ENCODE measurements at places on chromosomes 1 and 21.

DNA sequence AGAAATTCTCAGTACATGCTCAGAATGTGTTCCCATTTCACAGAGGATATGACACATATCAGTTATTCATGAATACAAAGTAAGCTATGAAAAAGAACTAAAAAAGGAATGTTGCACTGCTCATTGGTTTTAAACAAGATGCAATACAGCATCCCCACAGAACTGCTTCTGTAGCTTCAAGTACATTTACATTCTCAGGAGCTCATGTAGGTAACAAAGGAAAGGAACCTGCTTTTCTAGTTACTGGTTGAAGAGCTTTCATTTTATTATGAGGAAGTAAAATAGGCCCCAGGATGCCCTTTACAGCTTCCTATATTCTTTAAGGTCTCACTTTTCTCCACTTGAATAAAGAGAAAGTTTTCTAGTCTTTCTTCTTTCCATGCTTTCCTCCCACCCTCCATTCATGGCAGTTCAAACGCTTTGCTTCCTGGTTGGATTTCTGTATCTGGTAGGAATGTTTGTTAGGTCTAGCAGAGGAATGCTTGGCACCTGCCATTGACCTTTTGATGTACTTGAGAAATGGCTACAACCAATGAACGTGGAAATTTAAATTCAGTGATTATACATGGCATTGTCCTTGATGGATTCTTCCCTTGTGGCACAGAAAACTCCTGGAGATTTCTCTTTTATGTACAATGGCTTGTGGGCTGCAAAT, 27.1 kb upstream of the KCNK2 start:
- no peak for DNase-seq

GRCh38 chr1:7218210-7218832, 433.1 kb downstream of the CAMTA1 start:
- peak; percentile 42 for DNase-seq

GRCh38 chr1:111615870-111616715, 3.5 kb upstream of the RAP1A start:
- DNase-seq = no peak

DNA sequence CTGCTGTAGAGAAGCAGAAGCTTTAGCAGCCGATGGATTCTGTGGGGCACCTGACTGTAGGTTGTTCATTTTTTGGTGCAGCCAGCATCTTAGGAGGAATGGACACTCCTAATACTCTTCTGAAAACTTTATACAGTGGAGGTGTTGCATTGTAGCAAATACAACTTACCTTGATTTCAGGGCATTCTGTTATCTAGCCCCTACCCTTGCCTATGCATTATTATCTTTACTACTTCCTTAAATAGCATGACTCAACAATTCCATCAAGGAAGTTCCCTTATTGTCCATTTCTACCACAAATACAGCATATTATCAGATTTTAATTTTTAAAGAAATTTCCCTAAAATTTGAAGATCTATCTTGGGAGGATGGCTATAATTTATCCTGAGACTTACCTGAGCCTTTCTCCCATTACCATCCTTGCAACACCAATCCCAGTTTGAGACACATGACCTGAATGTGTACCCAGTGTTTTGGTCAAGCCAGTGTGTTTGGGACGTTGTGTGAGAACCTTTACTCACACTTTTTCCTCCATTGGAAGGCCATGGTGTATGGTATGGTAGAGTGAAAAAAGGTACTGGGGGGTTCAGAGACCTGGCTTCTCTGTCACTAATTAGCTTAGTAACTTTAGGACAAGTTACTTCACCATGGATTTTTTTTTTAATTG, 9.2 kb downstream of the POU2F1 start:
- DNase-seq = no peak

DNA sequence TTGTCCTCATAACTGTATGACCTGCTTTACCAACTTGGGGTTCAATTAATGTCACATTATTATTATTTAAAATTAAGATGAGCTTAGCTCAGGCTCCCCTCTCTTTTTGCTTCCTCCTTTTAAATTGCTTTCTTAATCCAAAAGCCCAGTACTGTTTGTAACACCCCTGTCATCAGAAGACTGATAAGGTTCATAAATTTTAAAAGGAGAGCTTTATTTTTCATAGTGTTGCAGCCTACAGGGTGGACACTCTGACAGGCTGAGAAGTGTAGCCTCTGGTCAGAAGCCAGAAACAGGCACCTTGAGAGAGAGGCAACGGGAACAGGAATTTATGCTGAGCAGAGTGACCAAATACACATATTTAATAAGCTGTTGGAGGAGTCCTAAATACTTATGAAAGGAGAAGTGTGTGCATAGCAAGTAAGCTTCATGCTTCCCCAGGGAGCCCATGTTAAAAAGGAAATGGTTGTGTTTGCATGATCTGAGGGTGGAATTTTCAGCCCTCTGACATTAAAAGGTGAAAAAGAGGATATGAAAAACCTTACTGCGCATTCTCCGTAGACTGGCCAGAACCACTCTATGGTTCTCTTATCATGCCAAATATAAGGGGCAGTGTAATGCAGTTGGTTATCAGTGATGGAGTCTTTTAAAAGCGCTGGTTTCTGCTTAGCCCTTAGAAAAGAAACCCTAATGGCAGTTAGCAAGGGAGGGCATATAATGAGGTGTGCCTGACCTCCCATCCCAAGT, 30.5 kb upstream of the FGGY start:
- no peak for DNase-seq

GRCh38 chr21:45354970-45355369, 50.0 kb upstream of the COL18A1 start:
- no peak for DNase-seq

GRCh38 chr1:6918925-6919511, 133.8 kb downstream of the CAMTA1 start:
- no peak for DNase-seq

- DNase-seq = peak; percentile 79
These were observed 37.4 kb downstream of the TMCO4 start for GRCh38 chr1:19762175-19762779.

DNA sequence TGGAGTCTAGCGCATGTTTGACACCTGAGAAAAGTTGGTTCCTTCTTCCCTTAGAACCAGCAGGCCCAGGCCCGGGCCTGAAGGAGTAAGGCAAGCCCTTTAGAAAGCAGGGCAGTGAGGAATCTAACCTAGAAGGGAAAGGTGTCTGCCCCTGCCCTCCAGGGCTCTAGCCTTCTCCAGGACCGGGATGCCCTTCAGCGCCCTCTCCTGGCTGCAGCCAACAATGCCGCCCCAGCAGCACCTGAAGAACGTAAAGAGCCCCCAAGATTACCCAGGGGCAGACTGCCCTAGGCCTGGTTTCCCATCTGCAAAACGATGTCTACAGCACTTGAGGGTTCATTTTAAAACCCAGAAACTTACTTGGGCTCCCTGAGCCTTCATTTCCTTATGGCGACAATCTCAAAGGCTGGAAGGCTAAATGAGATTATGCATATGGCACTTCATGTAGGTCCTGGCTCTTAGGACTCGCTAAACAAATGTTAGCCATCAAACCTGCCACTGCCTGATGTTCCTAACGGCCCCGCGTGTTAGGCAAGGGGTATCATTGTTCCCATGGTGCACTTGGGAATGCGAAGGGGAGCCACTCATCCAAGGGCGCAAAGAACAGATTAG, 106.7 kb upstream of the KLHDC7A start:
- DNase-seq = peak; percentile 59

- peak; percentile 32 for DNase-seq
These were observed 51.0 kb upstream of the IKBKE start for GRCh38 chr1:206419250-206419649.

DNA sequence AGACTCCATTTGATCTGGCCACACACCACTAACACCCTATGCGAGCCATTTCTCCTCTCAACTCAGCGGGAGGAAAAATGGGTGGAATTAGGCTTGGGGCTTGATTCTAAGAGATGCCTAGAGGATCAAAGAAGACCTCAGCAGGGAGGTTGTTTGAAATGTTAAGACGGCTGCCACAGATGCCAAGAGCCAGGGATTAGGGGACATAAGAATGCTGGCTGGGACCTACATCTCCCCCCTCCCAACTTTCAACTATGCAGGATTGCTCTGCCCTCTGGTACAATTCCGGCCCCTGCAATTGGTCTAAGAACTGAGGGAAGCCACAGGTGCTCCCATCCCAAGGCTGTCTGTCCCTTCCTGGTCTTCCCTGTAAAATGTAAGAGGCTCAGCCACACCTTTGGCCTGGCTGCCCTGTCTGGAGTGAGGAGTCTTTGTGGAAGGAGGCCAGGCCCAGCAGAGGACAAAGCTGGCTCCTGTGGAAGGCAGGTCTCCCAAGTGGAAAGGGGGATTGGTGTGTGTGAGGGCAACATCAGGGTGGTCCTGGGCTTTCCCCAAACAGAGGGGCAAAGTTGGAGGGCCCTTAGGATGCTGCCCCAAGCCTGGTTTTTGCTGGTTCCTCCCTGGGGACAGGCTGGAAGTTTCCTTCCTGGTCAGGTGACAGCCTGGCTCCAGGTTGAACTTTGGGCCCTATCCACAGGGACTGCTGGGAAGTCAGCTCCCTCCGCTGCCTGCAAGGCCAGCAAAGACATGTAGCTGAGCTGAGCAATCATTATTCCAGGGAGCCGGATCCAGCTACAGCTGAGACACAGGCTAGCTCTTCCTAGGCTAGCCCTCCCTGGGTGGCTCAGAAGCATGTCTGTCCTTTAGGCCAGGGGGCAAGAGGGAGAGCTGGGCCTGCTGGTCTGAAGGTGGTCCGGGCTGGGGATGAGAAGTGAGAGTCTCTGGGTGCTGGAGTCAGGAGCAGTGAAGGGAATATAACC, 34.5 kb upstream of the SYNC start:
- peak; percentile 81 for DNase-seq

DNA sequence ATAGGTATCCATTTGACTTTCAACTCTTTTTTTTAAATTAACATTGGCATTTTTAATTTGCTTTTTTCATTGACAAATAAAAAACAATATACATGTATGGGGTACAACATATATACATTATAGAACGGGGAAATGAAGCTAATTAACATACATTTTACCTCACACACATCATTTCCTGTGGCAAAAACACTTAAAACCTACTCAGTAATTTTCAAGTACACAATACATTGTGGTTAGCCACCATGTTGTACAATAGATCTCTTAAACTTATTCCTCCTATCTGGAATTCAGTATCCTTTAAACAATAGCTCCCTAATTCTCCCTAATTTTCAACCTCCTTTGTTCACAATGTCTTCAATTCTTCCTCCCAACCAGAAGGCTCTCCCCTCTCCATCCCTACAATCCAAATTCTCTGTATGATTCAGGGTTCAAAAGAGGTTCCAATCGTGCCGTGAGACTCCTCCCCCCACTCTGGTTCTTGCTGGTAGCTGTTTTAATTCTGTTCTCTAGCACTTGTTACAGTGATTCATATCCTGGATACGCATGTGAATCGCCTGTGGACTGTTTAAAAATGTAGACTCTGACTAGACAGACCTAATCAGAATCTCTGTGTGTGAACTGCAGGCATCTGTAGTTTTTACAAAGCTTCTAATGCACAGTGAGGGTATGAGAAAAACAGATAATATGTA, 87.6 kb upstream of the DUSP10 start:
- no peak for DNase-seq

DNA sequence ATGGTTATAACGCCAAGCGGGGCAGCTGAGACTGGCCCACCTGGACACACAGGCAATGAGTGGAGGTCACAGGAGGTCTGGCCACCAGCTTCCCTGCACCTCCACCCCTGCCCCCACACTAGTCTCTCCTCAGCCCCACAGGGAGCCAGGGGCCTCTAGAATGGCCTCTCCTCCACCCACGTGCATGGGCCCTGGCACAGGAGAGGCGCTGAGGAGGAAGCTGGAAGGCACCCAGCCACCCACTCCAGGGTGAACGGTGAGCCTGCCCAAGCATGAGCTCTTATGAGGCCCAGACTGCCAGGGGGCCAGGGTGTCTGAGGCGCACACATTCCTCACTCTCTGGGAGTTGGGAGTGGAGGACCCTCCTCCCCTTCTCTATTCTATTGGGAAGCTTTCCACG, 22.2 kb downstream of the LRP8 start:
- no peak for DNase-seq

DNA sequence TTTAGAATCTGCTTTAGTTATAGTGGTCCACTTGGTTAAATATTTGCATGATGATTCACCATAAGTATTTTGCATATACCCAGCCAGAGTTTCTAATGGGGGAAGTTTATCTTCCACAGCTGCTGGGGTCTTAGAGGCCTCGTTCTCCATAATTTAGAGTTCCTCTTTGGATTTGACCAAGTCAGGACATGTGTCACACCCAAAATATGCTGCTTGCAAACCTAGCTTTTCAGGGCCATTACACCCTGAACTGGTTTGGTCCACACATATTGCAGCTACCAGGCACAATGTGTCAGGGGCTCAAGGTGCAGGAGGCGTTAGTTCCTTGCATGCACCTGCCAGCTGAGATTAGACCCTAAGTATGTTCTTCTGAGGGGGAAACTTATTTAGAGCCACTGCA, 17.1 kb upstream of the FMO4 start:
- no peak for DNase-seq

GRCh38 chr21:45976701-45977311, 4.8 kb upstream of the COL6A1 start:
- DNase-seq = no peak

- no peak for DNase-seq
These were observed 58.5 kb upstream of the CNTN2 start for GRCh38 chr1:204984499-204984898.

DNA sequence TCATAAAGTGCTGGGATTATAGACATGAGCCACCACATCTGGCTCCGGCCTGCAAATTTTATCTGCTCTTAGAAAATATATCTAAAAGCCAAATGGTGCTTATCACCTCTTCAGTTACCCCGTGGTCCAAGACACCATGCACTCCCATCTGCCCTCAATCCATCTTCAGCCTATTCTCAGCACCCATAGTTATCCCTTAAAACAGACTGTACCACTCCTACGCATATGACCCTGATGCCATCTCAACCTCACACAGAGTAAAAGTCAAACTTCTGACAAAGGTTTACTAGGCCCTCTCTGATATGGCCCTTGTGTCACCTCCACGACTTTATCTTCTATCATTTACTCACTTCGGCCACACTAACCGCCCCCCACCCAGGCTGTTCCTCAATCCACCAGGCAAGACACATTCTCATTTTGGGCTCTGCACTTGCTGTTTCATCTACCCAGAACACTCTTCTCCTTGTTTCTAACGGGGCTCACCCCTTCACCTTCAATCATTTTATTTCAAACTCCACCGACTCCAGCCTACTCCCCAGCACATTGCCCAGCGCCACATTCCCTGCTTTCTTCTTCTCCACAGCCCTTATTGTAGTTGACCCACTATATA, 33.0 kb downstream of the USP48 start:
- DNase-seq = no peak

- DNase-seq = no peak
These were observed 8.0 kb upstream of the HSD11B1 start for GRCh38 chr1:209696673-209697072.

All from HuH-7 (cell line).